Stimulated activated naive B cell treated with anti-CD40 and anti-IgM and Interleukin-4, amounts not matched to agents 10 μg/mL and 1 μg/mL and 100 μg/mL, for 72 hours (primary cell): ENCODE measurements at places on chromosomes 6 and 20.

GRCh38 chr20:44624152-44624551 lies 27.3 kb downstream of the ADA start:
- DNase-seq: no peak

- no peak for DNase-seq
Observed at GRCh38 chr20:34445177-34446065, 70.8 kb upstream of the DYNLRB1 start.

GRCh38 chr6:25202504-25202903 lies 76.7 kb upstream of the CARMIL1 start:
- DNase-seq: no peak

DNA sequence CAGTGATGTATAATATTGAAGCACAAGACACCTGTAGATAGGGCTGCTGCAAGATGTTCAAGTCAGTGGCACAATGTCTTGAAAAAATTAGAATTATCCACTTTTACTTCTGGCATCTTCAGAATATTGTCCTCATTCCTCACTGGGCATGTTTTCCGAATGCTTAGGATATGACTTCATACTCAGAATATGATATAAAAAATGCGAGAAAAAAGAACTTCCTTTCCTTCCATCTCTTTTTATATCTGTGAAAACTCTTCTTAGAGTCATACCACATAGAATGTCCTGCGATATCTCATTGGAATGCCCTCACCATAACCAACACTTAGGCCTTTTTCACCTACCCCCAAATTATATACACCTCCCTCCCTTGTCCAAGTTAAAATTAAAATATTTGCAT lies 4.6 kb downstream of the MAS1L start:
- no peak for DNase-seq

DNA sequence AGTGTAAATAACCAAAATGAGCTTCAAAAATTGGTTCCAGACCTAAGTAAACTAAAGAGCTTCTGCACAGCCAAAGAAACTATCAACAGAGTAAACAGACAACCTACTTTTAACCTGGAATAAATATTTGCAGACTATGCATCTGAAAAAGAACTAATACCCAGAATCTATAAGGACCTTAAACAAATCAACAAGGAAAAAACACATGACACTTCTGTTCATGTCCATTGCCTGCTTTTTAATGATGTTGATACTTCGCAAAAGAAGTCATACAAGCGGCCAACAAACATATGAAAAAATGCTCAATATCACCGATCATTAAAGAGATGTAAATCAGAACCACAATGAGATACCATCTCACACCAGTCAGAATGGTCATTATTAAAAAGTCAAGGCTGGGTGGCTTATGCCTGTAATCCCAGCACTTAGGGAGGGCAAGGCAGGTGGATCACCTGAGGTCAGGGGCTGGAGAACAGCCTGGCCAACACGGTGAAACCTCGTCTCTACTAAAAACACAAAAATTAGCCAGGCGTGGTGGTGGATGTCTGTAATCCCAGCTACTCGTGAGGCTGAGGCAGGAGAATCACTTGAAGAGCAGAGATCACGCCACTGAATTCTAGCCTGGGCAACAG lies 42.5 kb upstream of the DST start:
- no peak for DNase-seq

- DNase-seq: no peak
Observed at GRCh38 chr6:36078159-36078558, 50.6 kb downstream of the MAPK14 start.

DNA sequence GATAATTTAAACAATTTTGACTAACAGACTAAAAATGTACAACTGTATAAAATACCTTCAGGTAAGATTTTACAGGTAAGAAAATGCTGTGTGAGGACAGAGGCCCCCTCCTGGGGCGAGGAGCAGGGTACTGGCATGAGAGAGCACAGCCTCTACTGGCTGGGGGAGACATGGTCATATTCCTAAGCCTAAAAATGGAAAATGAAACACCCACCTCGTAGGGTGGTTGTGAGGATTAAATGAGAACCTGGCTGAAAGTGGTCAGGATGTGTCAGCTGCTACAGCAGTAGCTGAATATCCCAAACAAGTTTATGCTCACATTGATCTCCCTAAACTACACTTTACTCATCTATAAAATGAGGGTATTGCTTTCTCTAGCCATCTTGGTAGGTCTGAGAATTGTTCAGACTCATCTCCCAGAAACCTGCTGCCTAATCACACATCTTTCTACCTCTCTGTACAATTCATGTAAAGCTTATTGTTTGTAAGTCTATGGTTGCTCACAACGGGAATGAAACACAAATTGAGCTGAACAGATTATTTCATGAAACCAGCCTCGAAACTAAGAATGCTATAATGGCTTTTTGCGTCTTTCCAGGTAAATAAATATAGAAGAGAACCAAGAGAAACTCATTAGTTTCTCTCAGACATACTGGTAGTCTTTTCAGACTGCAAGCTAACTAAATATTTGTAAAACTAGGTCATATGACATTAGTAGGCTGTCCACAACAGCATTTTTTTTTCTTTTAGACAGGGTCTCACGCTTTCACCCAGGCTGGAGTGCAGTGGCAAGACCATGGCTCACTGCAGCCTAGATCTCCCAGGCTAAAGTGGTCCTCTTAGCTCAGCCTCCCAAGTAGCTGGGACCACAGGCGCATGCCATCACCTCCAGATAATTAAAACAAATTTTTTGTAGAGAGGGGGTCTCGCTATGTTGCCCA lies 69.6 kb downstream of the POPDC3 start:
- DNase-seq: no peak

DNA sequence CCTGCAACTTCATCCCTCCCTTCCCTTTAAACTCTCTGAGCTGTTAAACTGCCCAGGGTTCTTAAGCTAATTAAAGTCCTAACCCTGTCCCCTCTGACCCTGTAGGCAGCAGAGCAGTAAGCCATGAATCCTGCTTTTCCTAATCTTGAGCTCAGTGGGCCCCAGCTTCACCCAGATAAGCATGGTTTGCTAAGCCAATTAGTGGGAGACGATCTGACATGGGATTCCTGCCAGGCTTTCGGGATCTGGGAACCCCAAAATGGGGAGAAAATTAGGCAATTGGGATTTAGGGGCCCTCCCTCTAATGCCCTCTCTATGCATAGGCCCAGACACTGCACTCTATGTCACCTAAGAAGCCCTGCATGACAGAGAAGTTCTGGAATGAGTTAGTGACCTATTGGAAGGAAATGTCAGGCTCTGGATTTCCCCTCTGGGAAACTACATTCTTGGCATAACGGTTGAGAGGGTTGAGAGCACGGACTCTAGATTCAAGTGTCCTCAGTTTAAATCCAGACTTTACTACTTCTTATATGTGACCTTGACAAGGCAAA lies 4.6 kb downstream of the XKR7 start:
- DNase-seq: no peak

DNA sequence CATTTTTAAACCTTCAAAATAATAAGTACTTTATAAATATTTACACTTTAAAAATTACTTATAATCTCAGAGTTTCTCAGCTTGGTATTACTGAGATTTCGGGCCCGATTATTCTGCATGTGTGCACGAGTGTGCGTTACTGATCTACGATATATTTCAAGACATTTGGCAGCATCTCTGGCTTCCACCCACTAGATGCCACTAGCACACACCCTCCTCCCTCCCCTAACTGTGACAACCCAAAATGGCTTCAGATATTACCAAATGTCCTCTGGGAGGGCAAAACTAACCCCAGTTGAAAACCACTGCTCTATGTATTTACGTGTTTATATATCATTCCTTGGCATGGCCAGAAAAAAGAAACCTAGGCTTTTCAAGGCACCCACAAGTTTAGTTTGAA lies 95.9 kb downstream of the FYN start:
- no peak for DNase-seq
